Foreskin fibroblast (primary cell): ENCODE measurements at places on chromosomes 7 and 10.

DNA sequence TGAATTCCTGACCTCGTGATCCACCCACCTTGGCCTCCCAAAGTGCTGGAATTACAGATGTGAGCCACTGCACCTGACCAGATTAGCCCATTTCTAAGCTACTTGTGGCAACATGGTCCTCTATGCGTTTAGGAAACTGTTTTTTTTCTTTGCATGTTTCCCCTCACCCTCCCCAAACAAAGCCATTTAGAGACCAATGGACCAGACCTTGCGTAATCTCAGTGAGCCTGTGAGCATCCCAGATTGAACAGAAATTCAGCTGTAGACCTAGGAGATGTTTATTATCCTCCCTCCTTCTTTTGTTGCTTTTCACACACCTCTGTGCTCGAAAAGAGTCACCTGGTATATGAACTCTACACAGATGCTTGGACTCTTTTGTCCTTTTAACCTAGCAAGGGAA, 28.5 kb upstream of the CAMK1D start:
- DNase-seq = no peak

GRCh38 chr10:99693933-99694583, 34.7 kb downstream of the ENTPD7 start:
- DNase-seq = peak; percentile 76

- DNase-seq = no peak
Observed at GRCh38 chr10:37240223-37240622, 114.8 kb downstream of the ANKRD30A start.

DNA sequence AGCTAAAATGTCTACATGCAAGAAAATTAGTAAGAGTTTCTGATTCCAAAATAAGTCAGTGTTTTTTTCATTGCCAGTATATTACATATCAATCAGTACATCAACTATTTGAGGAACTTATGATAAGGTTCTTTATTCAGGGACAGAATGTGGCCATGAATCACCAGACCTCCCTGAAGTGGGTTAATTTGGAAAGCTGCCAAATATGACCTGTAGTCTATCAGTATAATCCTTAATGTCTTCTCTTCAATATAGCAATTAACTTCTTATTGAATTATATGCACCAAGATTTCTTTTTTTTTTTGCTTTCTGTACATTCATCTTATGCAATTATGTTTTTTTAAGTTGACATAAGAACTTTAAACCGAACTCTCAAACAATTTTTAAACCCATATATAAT, 714.5 kb upstream of the POT1 start:
- DNase-seq = no peak

DNA sequence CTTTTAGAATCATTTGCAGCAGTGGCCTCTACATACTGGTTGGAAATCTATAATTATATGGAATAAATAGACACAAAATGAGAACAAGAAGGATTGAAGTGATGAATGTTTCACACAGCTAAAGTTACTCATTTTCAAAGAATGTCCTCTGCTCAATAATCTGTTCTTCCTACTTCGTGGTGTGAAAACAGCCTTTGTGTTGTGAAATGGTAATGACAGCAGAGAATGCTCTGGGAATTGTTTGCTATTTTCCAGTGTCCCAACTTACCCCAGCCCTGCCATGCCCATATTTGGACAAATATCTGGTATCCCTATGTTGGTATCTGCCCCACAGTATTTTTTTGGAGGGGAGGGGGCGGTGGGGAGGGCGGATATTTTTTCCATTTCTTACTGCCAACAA, 130.4 kb downstream of the GLI3 start:
- DNase-seq = no peak

GRCh38 chr10:91901784-91902677, 7.3 kb downstream of the FGFBP3 start:
- DNase-seq = peak; percentile 95

DNA sequence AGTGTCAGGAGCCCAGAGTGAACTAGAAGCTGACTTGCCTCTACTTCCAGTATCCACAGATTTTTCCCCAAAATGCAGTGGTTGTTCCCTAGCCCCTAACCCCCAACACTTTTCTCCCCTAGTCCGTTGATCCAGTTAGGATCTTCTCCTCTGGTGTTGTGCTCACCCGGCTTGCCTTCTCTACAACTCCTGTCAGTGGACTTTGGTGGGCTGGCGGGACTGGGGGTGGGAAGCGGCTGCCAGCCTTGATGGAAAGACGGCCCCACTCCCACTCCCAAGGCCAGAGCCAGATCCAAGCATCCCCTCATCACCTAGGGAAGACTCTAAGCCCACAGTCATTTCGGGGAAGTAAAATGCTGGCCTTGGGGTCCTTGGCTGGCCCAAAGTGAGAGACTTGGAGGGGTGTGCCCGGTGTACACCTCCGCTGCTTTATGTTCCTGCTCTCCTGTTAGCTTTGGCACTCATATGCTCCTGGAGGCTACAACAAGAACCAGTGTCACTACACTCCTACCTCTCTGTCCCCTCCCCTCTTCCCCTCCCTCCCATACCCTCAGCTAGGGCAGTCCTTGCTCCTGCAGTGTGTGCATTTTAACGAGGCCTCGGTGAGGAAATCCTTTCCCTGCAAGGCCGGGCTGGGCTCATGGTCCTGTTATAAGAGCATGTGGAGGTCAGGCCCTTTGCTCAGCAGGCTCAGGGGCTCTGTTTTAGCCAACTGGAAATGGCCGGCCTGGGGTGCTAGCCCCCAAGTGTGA, 930 bp upstream of the HOXA10 start:
- peak; percentile 84 for DNase-seq

DNA sequence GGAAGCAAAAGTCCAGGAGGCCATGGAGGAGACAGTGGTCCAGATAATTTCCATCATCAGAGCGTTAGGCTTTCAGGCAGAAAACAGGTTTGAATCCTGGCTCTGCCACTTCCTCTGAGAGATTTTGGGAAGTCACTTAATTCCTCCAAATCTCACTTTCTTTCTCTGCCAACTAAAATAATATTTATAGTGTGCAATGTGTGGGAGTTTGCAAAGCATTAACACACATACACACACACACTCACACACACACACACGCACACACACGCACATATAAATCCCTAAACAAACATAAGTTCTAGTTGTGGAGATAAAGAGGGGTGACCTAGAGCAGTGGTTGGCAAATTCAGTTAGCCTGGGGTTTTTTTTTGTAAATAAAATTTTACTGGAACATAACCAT, 84.8 kb downstream of the TRIL start:
- DNase-seq = no peak

- DNase-seq = peak; percentile 84
Observed at GRCh38 chr10:33248638-33249037, 85.8 kb downstream of the NRP1 start.

DNA sequence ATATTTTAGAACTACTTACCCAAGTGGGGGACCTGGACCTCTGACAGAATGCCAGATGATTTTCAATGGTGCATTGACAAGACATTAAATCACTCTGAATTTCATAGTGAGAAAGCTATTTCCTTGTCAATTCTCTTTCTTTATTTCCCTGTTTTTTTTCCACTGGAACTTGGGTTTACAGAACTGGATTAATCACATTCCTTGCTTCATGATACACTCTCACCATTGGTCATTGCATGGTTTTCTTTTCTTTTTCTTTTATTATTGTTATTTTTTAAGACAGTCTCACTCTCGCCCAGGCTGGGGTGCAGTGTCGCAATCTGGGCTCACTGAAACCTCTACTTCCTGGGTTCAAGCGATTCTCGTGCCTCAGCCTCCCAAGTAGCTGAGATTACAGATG, 38.5 kb upstream of the LBX1 start:
- no peak for DNase-seq

- DNase-seq = peak; percentile 37
Observed at GRCh38 chr7:132516042-132516840, 60.0 kb downstream of the PLXNA4 start.

DNA sequence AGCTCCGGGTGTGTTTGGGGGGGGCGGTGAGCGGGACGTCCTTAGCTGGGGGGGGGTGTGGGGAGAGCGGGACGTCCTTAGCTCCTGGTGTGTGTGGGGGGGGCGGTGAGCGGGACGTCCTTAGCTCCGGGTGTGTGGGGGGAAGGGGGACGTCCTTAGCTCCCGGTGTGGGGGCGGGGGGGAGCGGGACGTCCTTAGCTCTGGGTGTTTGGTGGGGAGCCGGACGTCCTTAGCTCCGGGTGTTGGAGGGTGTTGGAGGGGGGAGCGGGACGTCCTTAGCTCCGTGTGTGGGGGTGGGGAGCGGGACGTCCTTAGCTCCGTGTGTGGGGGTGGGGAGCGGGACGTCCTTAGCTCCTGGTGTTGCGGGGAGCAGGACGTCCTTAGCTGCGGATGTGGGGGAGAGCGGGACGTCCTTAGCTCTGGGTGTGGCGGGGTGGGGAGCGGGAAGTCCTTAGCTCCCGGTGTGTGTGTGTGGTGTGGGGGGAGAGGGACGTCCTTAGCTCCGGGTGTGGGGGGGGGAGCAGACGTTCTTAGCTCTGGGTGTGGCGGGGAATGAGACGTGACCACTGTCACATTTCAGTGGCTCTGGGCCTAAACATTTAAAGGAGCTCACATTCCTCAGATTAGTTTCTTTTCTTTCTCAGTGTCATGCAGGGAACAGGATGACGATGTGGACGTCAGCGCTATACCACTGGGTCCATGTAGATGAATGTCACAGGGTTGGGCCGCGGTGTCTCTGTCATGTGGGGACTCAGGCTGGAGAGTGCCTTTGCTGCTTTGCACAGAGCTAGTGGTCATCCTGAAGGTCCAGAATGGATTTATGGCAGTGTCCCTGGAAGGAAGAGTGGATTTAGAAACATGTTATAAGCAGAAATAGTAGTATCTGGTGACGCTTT, 7.5 kb downstream of the DYNC2I1 start:
- DNase-seq = peak; percentile 76

DNA sequence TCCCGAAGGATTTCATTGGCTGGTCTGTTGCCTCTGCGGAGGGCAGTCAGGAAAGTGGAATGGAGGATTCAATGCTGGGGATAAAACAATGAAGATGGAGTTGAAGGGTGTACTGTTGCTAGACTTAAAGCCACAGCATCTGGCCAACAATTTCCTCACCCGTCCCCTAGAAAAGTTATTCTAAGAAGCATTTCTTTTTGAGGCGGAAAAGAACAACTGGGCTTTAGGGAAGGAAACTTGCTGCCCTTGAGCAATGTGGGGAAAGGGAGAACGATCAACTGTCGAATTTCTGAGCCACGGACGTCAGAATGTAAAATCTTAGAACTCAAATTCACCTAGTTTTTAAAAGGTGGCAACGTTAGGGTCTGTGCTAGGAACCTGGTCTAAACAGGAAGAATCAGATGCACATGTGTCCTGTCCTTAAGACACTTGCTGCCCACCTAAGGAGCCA, 664 bp downstream of the FMC1 start:
- DNase-seq = no peak

GRCh38 chr7:134732728-134733127, 46.7 kb upstream of the CALD1 start:
- no peak for DNase-seq

DNA sequence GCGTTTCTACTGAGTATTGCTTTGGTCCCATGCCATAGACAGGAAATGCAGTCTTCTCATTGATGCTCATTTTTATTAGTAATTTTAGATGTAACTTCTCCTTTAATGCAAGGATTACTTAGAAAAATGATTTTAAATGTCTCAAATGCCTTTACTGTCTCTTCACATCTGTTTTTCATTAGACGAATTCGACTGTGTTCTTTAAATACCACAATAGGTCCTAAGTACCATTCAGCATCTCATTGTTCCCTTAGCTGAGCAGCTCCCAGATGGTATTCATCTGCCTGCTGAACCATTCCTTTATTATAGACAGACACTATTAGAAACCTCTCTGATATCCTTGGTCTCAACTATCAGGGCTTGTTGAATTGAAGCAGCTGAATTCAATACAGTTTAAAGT, 113.6 kb downstream of the LSMEM1 start:
- peak; percentile 78 for DNase-seq

GRCh38 chr7:114660126-114660486, 245.5 kb downstream of the FOXP2 start:
- no peak for DNase-seq

- DNase-seq = no peak
Observed at GRCh38 chr10:117720931-117721835, 178.6 kb downstream of the EMX2 start.

GRCh38 chr10:73485320-73485719, 10.5 kb downstream of the PPP3CB start:
- no peak for DNase-seq

DNA sequence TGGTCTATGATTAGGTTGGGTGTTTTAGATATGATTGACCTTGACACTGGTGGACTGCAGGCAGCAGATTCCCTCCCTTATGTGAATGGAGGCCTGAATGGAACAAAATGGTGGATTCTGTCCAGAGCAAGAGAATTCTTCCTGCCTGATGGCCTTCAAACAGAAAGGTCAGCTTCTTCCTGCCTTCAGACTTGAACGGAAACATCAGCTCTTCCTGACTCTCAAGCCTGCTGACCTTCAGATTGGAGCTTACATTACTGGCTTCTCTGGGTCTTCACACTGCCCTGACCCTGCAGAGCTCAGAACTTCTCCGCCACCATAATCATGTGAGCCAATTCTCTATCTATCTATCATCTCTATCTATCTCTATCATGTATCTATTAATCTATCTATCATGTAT, 111.6 kb downstream of the RAMP3 start:
- DNase-seq = no peak

GRCh38 chr7:50196719-50197118, 103.7 kb upstream of the ZPBP start:
- DNase-seq = no peak

GRCh38 chr7:144720149-144720548, 115.7 kb downstream of the TPK1 start:
- DNase-seq = no peak

DNA sequence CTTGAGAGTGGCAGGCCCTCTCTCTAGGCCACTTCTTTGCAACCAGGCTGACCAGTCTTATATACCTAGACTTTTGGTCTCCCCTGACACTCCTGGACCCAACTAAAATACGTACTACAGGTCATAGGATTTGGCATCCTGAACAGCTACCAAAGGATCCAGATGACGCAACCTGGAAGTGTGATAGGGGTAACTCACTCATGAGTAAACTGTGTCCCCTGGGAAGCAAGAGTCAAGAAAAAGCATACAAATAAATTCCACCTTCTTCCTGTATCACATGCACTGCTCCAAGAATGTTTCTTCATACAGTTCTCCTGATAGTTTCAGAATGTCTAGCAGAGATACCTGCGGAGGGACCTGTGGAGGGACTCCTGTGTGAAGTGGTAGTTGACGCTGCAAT, 172.3 kb downstream of the MDFIC start:
- peak; percentile 67 for DNase-seq

DNA sequence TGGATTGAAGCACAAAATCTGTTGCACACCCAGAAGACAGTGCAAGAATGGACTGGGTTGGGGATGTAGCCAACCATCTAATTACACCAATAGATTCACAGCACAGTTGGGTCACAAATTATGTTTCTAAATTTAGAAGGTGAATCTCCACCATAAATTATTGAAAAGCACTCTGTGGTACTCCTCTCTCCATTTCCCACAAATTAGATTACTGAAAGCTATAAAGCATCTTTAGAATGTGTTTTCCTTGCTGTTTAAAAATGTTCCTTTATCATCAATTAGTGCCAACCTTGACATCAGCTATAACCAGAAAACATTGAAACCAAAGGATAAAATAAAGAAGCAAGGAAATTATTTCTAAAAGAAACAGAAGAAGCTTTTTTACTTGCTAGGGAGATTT, 39.9 kb upstream of the HDAC9 start:
- DNase-seq = no peak
